ENCODE measurements at places on chromosomes 11 and 22.

GRCh38 chr11:13140873-13141655 lies 131.9 kb downstream of the RASSF10 start:
- no peak for DNase-seq

GRCh38 chr22:25334162-25334490 lies 114.7 kb downstream of the CRYBB2 start:
- DNase-seq, result no peak

- DNase-seq, result peak; percentile 74
Observed at GRCh38 chr11:119205574-119206510, at the start of gene CBL. Gene CBL (plus strand): TSS chr11:119206339. CDS start chr11:119206418, 79 bp downstream.

DNA sequence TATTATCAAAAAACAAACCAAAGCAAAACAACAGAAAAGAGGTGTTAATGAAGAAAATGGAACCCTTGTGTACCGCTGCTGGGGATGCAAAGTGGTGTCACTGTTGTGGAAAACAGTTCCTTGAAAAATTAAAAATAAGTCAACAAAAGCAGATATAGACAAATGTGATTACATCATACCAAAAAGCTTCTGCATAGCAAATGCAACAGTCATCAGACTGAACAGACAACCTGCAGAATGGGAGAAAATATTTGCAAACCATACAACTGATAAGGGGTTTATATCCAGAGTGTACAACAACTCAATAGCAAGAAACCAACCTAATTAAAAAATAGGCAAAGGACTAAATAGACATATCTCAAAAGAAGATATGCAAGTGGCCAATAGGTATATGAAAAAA lies 22.9 kb upstream of the CARS1 start:
- DNase-seq, result no peak

DNA sequence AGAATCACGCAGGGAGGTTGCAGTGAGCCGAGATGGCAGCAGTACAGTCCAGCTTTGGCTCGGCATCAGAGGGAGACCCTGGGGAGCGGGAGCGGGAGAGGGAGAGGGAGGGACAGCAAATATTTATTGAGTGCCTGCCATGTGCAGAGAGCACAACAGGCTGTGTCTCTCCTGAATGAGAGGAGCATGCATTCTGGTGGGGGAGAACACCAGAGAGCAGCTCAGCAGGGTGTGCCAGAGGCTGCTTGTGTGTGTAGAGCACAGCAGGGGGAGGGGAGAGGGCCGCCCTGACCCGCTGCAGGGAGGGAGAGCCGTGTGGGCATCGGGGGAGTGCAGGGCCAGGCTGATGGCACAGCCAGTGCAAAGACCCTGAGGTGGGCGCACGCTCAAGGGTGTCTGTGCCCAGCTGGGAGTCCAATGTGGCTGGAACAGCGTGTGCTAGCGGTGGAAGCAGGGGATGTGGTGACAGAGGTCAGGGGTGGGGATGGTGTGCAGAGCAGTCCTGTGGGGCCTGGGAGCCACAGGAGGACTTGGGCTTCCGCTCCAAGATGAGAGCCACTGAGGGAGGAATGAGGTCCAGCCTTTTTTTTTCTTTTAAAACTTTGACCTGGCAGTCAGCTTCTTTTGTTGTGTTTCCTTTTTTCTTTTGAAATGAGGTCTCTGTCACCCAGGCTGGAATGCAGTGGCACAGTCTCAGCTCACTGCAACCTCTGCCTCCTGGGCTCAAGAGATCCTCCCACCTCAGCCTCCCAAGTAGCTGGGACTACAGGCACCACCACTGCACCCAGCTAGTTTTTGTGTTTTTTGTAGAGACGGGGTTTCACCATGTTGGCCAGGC lies 12.0 kb downstream of the PPIL2 start:
- DNase-seq, result no peak

DNA sequence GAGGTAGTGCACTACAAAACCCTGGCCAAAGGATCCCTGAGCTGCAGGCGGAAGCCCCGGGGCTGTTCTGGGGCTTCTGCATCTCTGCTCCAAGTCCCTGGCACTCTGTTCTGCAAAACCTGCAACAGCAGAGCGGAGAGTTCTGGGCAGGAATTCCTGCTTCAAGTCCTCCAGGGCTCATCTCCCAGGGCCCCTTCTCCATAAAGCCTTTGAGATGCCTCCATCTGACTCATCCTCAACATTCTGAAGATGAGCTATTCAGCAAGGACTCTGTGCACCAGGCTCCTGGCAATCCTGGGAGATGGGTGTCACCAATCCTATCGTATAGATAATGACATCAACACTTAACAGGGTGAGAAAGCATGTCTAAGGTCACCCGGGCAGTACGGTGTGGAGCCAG lies 19.3 kb downstream of the SYN3 start:
- no peak for DNase-seq

DNA sequence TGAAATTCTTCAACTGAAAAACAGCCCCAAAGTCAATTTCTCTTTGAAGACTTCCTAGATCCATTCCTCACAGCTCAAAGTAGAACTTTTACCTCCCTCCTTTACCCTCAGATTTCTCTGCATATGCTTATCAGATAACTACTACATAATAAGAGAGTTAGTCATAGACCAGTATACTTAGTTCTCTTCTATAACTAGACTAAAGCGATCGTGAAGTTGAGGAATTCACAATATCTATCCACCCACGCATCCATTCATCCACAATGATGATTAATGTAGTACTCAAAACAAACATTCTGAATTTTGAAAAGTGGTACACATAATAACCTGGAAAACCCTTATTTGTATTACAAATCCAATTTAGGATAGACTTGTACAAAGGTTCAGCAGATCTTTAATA lies 800.9 kb upstream of the TENM4 start:
- DNase-seq, result no peak

GRCh38 chr11:27313157-27313821 lies 49.7 kb downstream of the CCDC34 start:
- DNase-seq, result peak; percentile 49

DNA sequence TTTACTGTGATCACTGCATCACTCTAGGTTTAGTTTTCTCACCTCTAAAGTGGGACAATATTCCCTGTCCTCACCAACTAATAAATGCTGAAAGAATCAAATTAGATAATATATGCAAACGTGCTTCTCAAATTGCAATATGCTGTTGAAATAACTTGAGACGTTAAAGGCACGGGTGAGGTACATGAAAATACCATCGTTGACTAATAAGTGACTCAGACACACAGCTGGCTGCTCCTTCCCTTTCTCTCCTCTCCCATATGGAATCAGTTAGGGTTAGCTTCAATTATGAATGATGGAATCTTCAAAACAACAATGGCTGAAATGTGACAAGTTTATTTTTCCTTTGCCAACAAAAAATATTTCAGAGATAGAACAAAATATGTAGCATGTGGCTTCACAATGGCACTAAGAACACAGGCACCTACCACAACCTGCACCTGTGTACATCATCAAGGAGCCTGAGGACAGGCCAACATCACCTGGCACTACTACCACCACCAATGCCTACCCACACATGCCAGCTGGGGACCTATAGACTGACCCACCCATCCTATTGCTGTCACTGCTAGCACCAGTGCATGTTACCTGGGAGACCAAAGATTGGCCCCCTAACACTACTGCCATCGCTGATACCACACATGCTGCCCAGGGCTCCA lies 13.7 kb downstream of the GDPD4 start:
- DNase-seq, result no peak

- DNase-seq, result no peak
Observed at GRCh38 chr11:33072465-33072864, 33.1 kb downstream of the TCP11L1 start.

DNA sequence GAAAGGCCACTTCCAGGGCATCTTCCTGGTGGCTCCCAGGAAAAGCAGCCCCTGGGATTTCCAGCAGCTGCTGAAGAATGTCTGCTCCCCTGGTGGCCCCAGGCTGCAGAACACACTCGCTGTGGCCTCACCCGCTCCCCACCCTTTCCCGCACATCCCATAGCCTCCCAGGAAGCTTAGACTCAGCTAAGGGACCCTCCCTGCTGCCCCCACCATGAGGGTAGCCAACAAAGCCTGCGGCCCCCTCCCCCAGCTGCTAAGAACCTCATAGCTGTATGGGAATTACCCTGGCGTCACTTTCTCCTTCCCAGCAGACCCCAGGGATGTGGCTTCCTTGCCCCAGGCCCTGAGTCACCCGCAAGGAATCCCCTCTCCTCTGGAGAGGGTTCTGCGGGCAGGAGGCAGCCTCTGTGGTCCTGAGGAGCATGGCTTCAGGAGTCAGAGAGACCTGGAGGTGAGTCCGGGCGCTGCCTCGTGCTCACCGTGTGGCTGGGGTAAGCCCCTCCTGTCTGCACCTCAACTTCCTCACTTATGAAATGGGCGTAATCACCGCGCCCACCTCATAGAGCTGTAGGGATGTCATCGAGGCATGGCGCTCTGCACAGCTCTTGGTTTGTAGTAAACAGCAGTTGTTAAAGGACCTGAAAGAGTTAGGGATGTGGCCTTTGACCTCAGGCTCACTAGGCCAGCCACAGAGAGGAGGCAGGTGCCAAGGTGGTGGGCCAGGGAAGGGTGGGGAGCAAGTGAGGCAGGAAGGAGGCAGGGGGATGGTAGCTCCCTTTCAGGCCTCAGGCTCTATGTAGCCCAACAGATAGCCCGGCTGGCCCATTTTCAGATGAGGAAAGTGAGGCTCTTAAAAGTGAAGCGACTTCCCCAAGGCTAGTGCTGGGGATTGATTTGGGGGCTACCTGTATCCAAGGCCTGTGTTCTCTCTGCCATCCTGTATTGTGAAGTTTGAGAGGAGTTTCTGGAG lies 71.2 kb downstream of the LRRC32 start:
- no peak for DNase-seq

- DNase-seq, result no peak
Observed at GRCh38 chr11:8098361-8098760, 17.4 kb downstream of the TUB start.

DNA sequence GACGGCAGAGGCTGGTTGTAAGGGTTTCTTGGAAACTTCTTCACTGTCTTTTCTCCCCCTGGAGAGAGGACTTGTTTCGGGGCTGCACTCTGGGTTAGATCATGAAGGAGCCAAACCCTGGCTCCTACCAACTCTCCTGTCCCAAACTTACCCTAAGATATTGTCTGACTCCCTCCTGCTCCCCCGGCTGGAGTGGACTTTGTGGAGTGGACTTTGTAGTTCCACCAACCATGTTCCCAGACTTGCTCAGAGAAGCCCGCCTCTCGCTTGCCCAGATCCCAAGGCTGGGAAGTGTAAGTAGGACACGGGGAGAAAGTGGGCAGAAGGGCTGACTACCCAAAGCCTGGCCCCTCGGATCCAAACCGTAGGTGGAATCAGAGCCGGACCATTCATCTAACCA lies 1.2 kb downstream of the CXCR5 start:
- DNase-seq, result no peak

Data from NCI-H446 treated with DMSO at 0.1 percent for 48 hours (cell line).